ENCODE measurements at places on chromosomes 12 and 14.

DNA sequence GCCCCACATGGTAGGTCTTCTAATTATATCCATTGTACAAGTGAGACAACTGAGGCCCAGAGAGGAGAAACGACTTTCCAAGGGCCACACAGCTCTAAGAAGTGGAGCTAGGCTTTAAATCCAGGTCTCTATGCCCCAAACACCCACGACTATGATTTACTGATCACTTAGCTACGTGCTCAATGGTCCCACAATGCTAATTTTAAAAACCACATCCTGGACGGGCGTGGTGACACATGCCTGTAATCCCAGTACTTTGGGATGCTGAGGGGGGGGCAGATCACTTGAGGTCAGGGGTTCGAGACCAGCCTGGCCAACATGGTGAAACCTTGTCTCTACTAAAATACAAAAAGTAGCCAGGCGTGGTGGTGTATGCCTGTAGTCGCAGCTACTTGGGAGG lies 8.4 kb upstream of the MLEC start:
- DNase-seq: no peak

DNA sequence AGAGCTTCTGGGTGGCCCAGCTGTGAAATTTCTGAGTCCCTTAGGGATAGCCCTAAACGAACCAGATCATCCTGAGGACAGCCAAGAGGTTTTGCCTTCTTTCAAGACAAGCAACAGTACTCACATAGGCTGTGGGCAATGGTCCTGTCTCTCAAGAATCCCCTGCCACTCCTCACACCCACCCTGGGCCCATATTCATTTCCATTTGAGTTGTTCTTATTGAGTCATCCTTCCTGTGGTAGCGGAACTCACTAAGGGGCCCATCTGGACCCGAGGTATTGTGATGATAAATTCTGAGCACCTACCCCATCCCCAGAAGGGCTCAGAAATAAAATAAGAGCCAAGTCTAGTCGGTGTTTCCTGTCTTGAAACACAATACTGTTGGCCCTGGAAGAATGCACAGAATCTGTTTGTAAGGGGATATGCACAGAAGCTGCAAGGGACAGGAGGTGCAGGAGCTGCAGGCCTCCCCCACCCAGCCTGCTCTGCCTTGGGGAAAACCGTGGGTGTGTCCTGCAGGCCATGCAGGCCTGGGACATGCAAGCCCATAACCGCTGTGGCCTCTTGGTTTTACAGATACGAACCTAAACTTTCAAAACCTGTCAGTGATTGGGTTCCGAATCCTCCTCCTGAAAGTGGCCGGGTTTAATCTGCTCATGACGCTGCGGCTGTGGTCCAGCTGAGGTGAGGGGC lies 38.9 kb downstream of the DAD1 start:
- DNase-seq: no peak

GRCh38 chr14:45658917-45659299 lies 405.9 kb upstream of the MIS18BP1 start:
- no peak for DNase-seq

DNA sequence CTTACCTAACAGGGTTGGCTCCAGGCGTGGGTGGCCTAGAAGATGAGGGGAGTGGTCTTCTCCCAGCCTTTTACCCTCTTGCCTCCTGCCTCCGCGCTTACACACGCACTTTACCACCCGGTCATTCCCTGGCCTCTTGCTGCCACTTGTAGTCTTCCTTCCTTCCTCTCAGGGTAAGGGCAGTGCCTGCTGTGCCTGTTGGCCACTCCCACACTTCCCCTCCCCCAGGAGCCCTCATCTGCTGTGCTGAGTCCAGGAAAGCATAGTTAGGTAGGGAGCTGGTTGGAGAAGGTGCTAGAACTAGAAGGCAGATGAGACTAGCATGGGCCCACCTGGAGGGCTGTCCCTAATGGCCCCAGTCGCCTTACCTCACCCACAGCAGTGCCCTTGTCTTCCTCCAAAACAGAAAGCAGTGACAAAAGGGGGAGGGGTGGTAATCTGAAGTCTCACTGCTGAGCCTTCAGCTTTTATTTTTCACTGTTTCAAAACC lies 54.3 kb upstream of the SRSF5 start:
- no peak for DNase-seq

DNA sequence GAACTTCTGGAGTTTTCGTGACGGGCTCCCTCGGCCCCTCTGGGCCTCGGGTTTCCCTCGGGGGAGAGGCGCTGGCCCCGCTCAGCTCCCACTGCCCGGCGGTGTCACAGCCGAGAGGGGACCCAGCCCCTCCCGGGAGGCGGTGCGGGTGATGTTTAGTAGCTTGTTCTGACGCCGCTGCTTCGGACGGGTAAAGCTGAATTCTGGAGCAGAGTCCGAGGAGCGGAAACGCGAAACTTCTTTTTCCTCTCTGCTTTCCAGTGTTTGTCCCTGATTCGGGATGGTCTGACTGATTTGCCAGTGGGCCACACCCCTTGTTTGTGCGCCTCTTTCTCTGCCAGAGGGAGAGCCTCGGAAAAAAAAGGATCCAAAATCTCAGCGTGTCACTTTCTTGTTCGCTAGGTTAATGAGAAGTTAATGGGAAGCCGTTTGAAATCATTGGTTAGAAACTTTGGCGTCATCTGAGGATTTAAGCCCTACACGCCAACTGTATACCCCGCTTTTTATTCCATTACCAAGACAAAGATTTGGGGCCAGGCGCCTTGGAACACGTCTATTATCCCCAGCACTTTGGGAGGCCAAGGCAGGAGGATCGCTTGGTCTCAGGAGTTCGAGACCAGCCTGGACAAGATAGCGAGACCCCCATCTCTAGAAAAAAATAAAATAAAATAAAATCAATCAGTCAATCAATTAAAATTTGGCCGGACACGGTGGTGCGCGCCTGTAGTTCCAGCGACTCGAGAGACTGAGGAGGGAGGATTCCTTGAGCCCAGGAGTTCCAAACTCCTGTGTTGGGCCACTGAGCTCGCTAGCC lies 756 bp downstream of the TULP3 start:
- no peak for DNase-seq

Data from right renal cortex interstitium (tissue), 3 donors.